ENCODE measurements at places on chromosomes 5 and 9.

- DNase-seq, result no peak
Observed at GRCh38 chr5:173468821-173469251, 140.6 kb upstream of the STC2 start.

GRCh38 chr5:112649882-112650281 is 87.8 kb upstream of the APC start:
- DNase-seq, result no peak

DNA sequence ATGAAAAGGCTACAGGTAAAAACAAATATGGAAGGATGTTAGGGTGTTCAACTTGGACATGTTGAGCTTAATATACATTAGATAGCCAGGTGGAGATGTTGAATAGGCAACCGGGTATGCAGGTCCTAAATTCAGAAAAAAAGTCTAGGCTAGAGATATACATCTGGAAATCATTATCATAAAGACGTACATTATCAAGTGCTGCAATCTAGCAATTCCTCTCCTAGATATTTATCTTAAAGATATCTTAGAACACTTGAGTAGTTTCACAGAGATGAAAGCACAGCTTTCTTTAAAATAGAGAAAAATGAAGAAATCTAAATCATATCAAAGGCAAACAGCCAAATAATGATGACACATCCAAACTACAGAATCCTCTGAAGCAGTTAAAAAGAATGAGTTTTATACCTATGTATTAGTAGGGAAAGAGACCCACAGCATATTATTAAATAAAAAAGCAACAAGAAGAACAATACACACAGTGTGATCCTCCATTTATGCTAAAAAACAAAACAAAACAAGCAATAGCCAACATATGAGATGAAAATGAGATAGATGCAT is 3.8 kb downstream of the NUDCD2 start:
- DNase-seq, result no peak

- no peak for DNase-seq
Observed at GRCh38 chr5:108687595-108688200, 60.0 kb upstream of the FER start.

DNA sequence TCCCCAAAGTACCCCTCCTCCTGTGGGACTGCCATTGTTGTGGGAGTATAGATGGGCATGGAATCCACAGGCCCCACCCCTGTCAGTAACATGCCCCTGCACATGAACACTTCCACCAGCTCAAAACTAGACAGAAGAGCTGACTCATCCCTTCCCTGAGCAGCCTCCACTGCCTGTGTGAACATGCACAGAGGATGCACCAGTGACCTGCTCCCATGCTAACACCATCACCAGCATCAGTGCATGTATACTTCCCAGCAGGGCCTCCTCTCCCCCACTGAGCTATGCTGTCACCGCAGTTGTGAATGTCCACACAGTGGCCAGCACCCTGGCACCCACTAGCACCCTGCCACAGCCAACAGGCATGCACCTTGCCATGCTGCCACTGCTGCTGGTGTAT is 939.8 kb downstream of the EFNA5 start:
- DNase-seq, result no peak

GRCh38 chr5:128905568-128906110 is 59.6 kb upstream of the SLC27A6 start:
- DNase-seq, result peak; percentile 2

GRCh38 chr5:151223447-151224264 is at the start of gene CCDC69:
Gene CCDC69, minus strand, starts transcription at chr5:151224092. Its CDS starts 122 bp downstream, at chr5:151223970.
- DNase-seq, result no peak

DNA sequence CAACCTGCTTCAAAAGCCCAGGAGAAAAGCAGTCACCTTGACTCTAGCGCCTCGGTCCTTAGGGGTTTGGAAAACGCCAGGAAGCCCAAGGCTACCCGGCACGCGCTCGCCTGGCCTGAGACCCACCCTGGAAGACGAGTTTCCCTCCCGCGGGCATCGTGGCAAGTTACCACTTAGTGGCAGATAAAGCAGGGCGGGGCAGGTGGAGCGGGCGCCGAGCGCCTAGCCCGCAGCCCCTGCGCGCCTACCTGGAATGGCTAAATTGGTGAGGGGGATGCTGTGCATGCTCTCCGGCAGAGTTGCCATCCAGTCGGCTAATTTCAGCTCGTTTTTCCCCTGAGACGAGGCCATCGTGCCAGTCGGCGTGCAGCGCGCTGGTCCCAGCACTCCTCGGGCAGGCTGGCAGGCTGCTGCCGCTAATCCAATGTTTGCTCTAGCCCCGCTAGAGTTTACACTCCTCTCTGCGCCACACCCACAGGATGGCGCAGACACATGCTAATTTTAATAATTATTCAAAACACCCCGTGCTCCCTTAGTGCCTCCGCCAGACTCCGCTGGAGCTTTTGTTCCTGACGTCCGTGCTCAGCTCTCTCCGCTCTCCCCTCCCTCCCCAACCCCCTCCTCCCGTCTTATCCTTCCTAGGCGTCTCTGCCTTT is at the start of gene PLCXD3:
PLCXD3 (minus strand) TSS at position 426 of the 656 bp plus-strand sequence; CDS start at position 351, 75 bp downstream.
- no peak for DNase-seq

GRCh38 chr5:42839196-42839595 is 27.5 kb upstream of the SELENOP start:
- no peak for DNase-seq

GRCh38 chr5:13403351-13403750 is 541.1 kb downstream of the DNAH5 start:
- DNase-seq, result no peak

DNA sequence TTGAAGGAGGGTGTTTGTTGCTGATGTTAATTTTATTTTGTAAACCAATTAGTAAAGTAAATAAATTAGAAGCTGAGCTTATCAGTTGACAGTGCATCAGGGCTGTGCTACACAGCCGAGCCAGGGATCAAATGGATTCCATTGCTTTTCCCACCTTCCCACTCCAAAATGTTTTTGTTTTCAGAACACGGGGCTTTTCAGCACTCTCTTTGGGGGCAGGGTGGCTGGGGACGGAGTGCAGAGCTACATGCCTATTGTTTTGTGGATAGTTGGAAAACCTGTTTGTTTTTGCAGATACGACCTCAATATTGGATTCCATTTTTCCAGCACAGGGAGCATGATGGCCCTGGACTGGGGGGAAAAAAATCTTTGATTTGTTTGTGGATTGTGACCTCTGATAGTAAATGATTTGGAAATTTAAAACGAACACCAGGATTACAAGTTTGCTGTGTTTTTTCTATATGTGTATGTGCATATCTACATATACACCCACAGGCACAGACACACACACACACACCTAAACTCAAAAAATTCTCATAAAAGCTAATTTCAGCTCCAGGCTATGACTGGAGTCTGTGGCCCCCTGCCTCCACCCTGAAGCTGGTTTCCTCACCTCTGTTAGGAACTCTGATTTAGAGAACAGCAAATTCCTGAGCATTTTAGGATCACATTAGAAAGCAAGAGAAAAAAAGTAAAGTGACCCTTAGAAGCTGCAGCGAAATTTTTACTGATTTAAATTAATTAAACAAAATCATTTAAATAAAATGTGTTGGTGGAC is 371.7 kb upstream of the IRX2 start:
- DNase-seq, result no peak

- no peak for DNase-seq
Observed at GRCh38 chr5:177980743-177981151, 15.3 kb downstream of the PROP1 start.

- no peak for DNase-seq
Observed at GRCh38 chr9:16025627-16026026, 472.8 kb downstream of the CCDC171 start.

GRCh38 chr9:4862506-4863250 is 69.9 kb downstream of the RCL1 start:
- DNase-seq, result no peak

DNA sequence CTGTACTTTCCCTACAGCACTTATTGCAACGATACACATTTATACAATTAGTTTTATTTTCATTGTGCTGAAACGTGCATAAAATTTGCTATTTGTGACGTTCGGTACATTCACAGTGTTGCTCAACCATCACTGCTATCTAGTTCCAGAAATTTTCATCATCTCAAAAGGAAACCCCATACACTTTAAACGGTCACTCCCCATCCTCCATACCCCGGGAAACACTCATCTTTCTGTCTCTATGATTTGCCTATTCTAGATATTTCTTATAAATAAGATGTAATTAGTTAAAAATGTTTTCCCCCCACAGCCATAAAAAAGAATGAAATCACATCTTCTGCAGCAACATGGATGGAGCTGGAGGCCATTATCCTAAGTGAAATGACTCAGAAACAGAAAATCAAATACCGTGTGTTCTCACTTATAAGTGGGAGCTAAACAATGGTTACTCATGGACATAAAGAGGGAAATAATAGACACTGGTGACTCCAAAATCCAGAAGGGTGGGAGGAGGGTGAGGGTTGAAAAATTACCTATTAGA is 40.2 kb upstream of the TEX48 start:
- DNase-seq, result no peak

DNA sequence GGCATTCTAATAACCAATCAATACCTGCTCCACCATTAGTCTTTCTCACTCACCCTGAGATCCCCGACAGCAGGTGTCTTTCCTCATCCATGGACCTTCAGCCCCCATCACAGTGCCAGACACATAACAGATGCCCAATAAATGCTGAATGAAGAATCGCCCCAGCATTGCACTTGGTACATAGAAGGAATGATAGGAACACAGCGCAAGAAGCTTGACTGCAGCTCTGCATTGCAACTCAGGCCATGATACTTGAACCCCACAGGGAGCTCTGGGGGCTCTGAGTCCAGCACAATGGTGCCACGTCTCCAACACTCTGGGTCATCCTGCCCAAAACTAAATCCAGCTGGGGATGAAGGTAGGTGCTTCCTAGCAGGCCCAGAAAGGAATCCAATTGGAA is 355.0 kb upstream of the SLC30A5 start:
- no peak for DNase-seq

DNA sequence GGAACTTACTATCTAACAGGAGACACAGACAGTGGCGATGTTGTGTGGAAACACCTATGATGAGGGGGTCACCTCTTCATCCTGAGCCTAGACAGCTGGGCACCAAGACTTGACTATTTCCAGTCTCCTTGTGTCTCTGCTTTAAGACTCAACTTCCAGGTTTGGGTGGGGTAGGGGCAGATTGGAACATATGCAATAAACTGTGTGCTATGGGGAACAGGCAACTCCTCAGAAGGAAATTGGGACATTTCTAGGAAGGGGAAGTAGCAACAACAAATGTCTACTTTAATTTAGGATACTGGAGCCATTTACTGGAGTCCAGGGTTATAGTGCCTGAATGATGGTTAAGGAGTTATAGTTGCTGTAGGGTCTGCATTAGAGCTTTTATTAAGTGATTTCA is 57.3 kb downstream of the FGF18 start:
- DNase-seq, result no peak

GRCh38 chr5:88671505-88672499 is 211.2 kb downstream of the MEF2C start:
- DNase-seq, result no peak

Data from stimulated activated CD8-positive, alpha-beta memory T cell treated with anti-CD3 and anti-CD28 coated beads, Interleukin-12 subunit alpha, Interleukin-12 subunit beta, amount 100 ng/mL, for 1 hour (primary cell).